ENCODE measurements at places on chromosomes 1 and 21.
A peak's percentile ranks its signal among the peaks of the same experiment; 100 is the strongest.

- DNase-seq = no peak
Measured at GRCh38 chr21:38875694-38876492, 70.2 kb downstream of the ETS2 start.

DNA sequence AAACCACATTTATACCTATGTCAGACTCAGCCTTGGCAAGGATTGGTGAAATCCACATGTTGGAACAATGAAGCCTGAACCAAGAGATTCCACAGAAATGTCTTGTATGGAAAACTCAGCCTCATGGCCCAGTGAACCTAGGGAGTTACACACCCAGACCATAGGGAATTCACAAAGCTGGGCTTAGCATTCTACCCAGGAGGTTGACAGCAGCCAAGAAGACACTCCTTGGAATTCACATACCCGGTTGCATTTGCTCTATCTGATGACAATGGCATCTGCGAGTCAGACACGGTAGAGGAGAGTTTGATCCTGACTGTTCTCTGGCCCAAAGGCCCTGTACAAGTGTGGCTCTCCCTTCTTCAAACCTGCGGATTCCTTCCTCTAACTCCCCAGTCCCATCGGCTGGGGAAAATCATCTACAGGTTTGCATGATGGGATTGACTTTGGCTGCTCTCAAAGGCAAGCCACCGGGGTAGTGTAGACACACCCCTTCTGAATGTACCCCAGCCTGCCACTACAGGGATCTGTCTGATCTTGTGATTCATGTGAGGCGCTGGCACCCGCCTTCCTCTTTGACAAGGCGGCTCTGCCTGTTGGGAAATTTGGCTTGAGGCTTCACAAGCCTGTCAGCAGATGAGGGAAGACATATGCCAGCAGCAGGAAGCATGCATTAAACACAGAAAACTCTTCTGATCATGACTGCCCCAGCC lies 297.3 kb upstream of the KAZN start:
- no peak for DNase-seq

DNA sequence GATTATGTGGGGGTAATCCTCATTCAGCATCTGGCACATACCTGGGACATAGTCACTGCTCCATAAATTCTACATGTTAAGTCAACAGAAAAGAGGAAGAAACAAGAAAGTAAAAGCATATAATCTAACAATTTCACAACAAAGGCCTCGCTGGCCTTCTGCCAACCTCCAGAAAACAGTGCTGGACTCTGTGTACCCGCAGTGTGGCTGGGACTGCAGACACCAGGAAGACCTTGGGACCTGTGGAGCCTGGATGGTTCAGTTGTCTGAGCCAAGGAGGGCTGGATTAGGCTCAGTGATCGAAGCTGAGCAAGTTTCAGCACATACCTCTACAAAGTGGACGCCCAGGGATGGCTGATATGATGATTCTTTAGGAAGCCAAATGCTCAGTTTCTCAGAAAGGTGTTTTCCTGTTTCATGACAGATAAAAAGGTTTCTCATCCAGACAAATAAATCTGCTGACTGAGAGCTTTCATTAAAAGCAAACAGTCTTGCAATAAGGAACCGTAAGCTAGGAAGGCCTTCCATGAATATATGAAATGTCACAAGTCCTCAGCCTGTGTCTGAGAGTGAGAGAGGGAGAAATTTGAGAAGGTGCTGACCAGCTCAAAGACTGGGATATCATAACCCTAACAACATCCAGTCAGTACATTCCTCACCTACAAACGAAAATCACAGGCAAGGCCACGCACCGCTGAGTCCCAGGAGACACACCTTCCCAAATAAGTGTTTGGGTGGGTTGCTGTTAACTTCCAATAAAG lies 48.4 kb downstream of the CAPZB start:
- DNase-seq = no peak

- no peak for DNase-seq
Measured at GRCh38 chr1:1082239-1082775, 8.2 kb upstream of the RNF223 start.

DNA sequence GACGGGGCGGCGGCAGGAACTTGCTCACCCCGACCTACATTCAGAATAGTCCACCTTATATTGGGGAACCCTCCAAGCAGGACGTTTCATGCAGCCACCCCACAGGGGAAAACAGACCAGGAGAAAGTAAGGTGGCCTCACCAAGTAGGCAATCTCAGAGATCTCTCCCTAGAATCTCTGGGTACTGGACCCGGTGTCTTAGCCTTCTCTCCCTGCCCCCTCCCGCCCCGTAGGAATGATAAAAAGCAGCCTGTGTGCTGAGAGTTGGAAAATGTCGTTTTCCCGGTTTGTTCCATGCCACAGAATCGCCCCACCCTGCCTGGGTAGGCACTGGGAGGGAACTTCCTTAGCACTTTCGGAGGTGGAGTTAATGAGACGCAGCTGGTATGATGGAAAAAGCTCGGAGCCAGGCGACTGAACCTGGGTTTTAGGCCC lies 789 bp upstream of the PTPN14 start:
- DNase-seq = peak; percentile 35

DNA sequence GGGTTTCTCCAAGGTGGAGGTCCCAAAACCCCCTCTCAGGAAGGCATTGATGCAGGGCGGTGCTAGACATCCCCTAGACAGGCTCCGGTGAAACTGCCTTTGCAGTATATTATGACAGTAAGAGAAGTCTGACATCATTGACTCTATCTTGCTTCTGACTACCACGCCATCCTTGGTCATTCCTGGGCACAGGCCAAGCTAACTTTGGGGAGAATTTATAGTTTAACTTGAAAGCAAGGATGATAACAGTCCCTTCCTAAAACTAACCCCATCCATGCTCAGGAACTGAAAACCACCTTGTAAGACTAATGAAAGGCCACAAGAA lies 30.3 kb downstream of the RSPH1 start:
- no peak for DNase-seq

GRCh38 chr1:70820995-70821394 lies 226.6 kb downstream of the PTGER3 start:
- no peak for DNase-seq

- no peak for DNase-seq
Measured at GRCh38 chr1:41742219-41742618, 176.5 kb downstream of the HIVEP3 start.

DNA sequence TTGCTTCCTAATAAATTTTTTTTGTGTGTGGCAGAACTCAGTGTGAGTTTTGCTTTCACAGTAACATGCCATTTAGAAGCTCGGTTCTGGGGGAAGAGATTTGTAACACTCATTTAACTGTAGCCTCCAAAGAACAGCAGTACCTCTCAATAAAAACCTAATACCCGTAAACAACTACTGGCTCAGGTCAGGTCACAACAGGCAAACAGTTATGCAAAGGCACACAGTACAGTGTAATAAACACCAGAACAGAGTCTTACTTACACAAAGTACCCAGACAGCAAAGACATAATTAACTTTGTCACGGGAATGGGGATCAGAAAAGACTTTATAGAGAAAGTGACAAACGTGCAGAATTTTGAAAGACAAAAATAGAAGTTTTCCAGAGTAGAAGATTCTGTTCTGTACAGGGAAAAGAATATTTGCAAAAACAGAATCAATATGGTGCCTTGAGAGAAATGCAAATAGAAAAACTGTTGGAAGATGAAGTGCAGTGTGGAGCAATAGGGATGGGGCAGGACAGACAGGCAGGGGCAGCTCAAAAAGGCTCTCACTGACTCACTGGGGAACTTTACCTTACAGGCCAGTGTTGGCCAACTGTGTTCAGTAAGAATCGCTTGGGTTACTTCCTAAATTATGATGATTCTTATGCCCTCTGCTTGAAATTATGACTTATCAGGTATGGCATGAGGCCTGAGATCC lies 38.8 kb downstream of the EGLN1 start:
- DNase-seq = no peak

GRCh38 chr1:14945132-14946010 lies 208.2 kb upstream of the TMEM51 start:
- DNase-seq = no peak

DNA sequence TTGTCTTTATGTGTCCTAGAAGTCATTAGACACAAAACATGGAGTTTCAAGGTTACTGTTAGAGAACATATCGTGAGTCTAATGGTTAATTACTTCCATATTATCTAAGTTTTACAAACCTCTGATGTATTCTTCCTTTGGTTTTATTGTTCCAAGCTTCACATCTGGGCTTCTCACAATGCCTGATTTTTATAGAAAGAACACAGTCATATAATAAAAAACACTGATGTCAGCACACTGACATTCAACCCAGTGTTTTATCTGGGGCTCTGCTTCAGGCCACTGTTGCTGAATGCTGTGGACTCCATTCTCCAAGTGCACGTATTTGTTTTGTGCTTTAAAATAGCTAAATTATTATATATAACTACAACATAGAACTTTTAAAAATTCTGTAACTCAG lies 232.9 kb downstream of the SMYD3 start:
- DNase-seq = no peak

DNA sequence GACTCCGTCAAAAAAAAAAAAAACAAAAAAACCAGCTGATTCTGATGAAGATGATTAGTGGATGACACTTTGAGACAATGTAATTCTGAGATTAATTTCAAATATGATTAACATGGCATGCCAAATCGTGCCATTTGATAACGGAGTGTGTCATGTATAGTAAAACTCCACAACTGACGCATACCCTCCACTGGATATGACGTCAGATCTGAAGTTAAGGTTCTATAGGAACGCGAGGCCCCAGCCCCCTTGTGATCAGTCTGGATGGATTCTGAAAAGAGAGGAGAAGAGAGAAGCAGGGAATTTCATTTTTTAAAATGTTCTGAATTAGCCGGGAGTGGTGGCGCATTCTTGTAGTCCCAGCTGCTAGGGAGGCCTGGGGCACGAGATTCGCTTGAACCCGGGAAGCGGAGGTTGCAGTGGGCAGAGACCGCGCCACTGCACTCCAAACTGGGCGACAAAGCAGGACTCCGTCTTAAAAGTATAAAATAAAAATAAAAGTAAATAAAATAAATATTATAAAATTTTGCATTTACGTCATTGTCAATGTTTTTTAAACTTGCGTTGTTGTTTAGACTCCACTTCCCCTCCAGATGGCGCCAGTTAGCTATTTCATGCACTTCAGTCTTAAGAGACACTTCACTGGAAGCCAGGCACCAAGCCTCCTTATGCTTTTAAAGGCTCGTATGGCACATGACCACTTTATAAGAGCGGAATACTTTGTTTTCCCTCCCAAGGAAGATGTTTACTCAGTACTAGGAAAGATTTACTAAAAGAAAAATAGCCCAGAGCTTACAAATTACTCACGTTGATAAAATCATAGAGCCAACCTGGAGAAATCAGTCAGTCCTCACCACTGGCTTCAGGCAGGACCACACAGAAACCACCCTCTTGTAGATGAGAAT lies 65.5 kb downstream of the UBE2U start:
- peak; percentile 67 for DNase-seq

DNA sequence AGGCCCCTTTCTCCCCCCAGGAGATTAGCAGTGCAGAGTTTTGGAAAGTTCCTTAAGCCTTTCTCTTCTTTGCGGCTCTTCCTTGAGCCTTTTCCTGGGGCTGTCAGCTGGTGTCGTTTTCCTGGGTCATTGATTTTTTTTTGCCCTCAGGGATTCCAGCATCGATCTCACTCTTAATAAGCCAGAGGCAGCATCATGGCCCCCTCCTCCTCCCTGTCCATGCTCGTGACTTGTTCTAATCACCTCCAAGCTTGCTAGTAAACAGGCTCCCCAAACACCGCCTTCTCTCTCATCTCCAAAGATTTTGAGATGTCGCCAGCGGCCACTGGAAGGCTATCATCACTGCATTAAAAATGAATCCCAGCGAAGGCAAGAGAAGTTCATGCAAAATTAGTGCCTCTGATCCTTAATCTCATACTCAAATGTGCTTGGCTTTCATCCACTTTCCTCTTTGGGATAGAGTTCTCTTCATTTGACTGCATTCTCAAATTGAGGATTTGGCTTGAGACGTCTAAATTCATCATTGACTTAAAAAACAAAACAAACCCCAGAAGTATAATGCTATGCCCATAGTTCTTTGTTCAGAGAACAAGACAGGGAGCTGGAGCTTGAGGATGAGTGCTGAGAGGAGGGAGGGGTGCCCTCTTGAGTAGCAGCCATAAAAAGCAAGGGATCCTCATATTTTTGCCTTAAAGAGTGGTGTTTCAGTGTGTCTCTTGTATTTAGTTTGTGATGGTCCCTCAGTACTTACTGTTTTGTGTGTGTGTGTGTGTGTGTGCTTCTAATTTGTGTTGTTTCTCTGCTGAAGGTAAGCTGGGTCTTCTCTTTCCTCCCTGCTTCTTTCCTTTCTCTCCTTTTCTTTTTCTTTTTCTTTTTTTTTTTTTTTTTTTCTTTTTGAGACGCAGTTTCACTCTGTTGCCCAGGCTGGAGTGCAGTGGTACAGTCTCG lies 3.2 kb downstream of the EVA1C start:
- DNase-seq = no peak

DNA sequence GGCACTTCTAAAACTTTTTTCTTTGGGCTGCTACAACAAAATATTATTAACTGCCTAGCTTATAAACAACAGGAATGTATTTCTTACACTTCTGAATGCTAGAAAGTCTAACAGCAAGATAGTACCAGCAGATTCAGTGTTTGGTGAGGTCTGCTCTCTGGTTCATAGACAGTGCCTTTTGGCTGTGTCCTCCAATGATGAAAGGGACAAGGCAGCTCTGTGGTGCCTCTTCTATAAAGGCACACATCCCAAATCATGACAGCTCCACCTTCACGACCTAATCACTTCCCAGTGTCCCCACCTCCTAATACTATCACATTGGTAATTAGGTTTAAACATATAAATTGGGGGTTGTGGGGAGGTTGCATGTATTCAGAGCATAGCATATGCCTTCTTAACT lies 9.5 kb downstream of the CFH start:
- no peak for DNase-seq

DNA sequence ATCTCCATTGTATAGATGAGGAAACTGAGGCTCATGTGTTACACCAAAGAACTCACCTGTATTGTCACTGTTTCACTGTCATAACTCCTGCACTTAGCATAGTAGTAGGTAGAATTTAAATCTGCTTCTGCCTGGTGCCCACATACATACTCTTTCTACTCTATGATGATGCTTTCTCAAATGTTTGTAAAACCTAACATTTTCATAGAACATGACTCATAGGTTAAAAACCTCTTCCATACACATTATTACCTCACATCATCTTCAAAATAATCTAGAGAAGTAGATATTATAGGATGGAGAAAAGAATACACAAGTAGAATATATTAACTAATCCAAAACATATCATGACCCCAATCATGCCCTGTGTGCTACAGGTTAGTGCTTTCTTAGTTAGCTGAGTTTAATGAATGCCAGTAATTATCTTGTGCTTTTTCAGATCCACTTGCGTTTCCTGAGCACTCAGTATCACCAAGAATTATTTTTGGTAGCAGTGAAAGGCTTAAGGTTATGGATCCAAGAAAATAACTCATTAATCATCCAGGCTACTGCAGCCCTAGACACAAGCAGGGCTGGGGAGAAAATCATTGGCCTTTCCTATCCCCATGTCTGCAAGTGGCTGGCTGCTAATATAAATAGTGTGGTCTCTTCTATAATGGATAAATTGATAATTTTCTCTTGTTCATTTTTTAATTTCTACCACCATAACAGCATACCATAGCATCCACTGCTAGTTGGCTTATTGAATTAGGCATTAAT lies 156.9 kb downstream of the LRRC40 start:
- no peak for DNase-seq
